ENCODE measurements at places on chromosomes 12 and 14.
A peak's percentile ranks its signal among the peaks of the same experiment; 100 is the strongest.

- DNase-seq = peak; percentile 14
Measured at GRCh38 chr12:62123721-62124203, 136.4 kb upstream of the USP15 start.

- no peak for DNase-seq
Measured at GRCh38 chr14:74973003-74973653, 17.7 kb upstream of the PGF start.

DNA sequence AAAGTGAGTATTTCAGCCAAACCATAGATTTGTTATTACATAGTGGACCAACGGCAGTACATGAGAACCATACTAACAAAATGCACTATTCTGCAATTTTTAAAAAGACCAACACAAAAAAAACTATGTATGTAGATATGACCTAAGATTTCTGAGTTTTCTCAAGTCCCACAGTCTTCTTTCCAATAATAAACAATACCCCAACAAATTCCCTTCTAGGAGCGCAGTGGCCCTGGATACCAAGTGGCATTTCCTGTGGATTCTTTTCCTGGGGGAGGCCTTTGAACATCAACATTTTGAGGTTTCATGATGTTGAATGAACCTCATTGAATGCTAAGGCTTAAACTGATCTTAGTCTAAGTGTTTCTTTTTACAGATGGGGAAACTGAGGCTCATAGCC, 210.5 kb downstream of the BCAT1 start:
- DNase-seq = no peak

DNA sequence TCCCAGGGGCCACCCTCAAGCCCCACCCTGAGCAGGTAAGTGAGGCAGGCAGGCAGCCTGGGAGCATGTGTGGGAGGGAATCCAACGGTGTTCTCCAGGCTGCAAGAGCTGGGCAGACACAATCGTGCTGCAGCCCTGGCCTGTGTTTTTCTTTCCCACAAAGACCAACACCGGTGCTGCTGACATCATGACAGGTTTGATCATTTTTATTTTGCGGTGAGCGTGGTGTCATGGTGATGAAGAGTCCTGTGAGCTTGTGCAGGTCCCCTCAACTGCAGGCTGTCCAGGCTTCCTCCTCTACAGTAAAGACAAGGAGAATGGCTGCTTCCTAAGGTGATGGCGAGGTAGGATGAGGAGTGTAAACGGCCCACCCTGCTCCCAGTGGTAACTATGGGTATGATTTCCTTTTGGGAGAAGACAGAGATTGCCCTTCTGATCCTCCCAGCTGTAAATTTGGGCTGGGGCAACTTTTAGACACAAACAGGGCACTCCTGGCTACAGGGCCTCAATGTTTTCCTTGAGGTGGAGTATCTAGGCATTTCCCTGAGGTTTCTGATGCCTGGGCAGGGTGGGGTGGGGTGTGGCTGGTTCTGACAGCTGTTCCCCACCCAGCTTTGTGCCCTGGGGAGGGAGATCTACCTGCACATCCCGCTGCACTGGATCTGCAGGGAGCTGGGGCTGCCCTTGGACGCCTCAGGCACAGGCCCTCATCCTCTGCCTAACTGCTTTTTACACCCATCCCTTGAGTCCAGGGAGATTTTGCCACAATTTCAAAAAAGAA, 109.1 kb downstream of the VCPKMT start:
- DNase-seq = no peak

DNA sequence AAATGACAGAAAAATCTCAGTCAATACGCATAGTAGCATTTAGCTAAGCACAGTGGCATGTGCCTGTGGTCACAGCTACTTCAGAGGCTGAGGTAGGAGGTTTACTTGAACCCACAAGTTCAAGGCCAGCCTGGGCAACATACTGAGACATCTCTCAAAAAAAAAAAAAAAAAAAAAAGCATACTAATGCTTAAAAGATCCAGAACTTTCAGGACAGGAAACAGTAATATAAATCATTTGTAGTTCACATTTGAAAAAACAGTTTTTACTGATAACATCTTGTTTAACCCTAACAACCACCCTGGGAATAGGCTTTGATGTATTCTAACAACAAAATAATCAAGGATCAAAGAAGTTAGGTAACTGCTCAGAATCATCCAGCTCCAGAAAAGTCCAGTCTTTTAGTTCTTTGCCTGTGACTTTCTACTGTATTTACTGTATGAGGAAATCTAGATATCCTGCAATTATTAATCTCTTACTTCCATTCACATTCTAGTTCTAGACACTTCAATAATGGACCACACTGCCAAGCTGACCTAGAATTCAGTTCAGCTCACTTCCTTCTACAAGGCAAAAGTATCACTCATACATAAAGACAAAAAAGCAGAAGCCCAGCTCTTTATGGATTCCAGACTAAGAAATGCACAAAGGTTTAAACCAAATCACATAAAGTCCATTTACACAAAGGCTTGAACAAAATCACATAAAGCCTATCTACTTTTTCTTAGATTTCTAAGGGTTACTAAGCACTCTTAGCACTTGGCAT, 28.5 kb downstream of the PAWR start:
- no peak for DNase-seq

- no peak for DNase-seq
Measured at GRCh38 chr12:15726027-15726877, 62.9 kb downstream of the EPS8 start.

GRCh38 chr14:59997449-59997848, 77.5 kb downstream of the LRRC9 start:
- no peak for DNase-seq

DNA sequence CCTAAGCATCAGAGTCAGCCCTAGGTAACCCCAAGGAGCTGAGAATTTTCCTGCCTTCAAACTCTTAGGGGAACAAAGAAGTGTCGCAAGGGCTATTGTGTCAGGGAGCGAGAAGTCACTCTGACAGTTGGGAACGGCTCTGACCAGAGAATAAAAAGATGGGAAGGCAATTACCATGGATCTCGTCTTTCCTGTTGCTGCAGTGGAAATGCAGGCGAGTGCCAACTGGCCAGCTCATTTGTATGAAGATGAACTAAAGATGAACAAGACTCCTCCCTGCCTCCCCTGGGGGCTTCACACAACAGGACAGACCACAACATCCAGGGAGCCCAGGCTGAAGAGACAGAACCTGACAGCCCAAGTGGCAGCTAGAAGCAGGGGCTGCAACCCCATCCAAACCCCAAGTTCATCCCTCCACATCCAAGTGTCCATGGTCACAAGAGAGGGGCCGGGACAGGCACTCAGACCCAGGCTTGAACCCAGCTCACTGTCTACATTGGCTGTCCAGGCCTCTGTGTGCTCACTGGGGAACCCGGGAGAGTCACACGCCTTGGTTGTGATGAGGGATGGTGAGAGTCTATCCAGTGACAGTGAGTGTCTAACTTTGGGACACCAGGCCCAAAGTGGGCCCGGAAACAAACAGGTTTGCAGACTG, 322.4 kb downstream of the BCL11B start:
- no peak for DNase-seq

- no peak for DNase-seq
Measured at GRCh38 chr12:108717243-108717642, 14.1 kb downstream of the CORO1C start.

DNA sequence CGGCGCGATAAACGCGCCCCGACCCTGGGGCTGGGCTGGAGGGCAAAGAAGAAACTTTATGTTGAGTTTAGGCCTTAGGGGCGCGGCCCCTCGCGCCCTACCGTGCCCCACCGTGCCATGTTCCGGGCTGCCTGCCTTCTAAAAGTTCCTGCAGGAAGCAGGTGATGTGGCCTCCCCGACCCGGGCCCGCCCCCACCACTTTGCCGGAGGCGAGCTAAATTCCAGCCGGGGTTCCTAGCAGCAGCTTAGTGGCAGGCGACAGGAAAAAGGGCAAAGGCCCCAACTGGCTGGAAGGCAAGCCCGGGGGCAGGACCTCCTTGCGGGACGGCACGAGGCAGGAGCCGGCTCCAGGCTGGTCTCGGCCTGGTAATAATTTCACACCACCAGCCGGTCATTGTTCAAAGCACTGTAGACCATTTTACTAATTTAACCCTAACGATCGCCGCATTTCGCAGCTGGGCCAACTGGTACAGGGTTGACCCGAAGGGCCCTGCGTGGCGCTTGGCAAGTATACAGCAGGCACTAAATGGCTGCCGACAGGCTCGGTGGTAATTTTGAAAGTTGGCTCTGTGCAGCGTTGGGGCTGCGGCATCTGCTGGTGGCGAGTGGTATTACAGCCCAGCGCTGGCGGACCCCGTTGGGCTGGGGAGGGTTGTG, 895 bp upstream of the CCDC88C start:
- DNase-seq = no peak

DNA sequence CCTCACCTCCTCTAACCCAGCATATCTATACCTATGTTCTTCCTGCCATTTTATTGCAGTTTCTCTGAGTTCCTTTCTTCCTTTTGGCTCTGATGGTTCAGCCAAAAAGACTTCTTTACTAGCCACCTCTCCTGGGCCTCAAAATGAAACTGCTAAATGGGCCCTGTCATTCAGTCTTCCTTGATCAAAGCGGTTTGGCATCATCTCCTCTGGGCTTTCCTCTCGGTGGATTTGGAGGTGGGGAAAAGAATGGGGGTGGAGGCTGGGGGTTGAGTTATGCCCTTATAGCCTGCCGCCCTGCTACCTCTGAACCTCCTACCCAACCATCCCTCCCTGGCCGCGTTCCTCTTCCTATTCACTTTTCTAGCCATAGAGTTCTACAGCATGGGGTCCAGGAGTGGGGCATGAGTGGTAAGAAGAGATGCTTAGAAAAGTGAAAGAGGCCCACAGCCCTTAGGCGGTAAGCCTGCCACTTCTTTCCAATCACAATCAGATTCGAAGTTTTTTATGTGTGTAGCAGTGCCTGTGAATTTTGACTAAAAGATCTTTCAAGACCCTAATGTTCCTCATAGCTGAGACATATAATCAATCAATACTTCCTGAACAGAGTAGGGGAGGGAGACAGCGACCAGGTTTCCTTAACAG, 2.5 kb downstream of the AJUBA start:
- no peak for DNase-seq

- DNase-seq = no peak
Measured at GRCh38 chr14:98218218-98218617, 1053.8 kb downstream of the BCL11B start.

DNA sequence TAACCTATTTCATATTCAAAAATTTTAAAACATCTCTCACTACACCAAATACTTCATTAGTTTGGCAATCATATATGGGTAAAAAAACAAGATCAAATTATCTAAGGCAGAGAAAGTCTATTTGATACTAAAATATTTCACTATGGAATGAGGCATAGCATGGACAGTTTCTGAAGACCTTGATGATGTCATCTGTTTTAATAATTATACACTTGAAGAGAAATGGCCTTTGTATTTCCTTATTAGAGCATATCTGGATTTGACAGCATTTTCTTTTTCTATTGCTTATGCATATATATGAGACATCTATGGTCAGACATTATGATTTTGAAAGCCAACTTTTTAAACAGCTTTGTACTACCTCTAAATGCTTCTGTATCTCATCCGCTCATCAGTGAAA, 88.6 kb downstream of the DDHD1 start:
- DNase-seq = no peak

DNA sequence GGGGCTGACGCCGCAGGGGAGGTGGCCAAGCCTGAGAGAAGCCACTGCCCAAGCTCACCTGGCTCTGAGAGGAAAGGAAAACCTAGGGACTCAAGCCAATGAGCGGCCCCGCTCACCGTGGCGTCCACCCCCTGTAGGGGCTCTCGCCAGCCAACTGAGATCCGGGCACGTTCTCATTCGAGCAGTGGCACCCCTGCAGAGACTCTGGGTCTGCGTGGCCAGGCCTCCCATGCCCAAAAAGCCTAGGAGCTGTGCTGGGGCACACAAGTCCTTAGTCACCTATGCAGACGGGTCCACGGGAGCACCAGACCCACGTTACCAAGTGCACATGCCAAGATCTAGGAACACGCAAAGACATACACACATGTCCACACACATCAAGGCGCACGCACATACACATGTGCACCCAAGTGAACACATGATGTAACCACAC, 106.2 kb downstream of the NCOR2 start:
- DNase-seq = no peak

GRCh38 chr12:104516821-104517220, 60.1 kb downstream of the CHST11 start:
- DNase-seq = no peak

DNA sequence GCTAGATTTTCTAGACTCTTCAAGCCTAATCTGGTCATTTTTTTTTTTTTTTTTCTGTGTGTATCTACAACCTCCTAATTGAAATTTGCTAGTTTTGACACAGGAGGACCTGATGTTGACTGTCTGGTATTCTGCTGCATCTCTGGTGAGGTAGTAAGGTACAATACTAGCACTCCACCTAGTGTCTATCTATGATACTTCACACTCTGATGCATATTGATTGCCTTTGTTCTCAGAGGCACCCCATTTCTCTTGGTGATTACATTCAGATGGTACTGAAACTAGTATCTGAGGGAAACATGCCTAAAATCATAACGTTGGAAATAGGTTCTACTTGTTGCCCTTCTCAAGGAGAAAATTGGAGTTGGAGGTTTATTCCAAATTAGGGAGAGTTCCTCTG, 930.5 kb upstream of the NOVA1 start:
- DNase-seq = no peak

DNA sequence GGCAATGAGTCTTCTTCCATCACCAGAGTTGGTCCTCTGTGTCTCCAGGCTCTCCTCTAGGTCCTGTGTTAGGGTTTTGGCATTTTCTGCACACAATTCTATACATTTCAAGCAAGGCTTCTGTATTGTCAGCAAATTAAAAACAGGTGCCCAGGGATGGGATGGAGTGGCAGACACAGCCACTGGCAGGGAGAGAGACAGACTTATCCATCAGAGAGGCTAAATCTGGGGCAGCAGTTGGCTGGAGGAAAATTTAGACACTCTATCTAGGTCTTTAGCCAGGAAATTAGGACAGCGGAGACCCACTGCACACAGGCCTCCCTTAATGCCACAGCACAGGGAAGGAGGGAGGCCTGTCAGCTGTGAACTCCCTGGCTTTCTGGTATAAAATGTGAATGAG, 20.2 kb downstream of the PLEKHD1 start:
- DNase-seq = no peak

- no peak for DNase-seq
Measured at GRCh38 chr12:52247622-52248540, 14.8 kb downstream of the KRT7 start.

GRCh38 chr14:92106143-92106926, at the start of gene ATXN3:
Gene ATXN3, minus strand, starts transcription at chr14:92106582. Its CDS starts 30 bp downstream, at chr14:92106552.
- DNase-seq = peak; percentile 93

DNA sequence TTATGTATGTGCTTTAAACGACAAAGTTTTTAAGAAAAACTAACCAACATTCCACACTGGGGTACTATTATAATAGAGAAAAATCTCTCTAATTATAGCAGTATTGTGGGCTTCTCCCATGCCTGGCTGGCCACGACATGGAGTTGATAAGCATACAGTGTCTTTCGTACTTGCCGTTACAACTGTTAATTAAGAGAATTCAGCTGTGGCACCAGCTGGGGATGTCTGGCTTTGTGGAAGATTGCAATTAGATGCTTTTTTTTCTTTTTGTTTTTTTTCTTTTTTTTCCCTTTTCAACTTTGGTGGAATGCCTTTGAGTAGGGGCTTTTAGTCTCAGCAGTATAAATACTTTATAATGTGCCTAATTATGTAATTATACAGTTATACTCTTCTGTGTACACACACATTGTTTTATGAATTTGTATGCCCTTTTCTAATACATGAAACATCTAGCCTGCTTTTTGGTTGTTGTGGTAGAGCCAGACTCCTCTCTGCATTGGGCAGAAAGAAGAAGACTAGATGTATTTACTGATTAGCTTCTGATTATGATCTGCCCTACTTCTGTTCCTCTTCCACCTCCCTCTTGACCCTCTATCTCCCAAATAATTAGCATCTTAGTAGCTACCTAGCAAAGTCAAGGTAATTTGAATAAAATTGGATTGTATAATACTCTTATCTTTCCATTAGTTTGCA, 76.4 kb downstream of the SUSD6 start:
- DNase-seq = no peak
